Activated CD4-positive, alpha-beta T cell treated with anti-CD3 and anti-CD28 coated beads, Interleukin-2, amount 10 ng/mL, durations not matched to agents 7 days and 5 days (primary cell): ENCODE measurements at places on chromosomes 16 and 17.

DNA sequence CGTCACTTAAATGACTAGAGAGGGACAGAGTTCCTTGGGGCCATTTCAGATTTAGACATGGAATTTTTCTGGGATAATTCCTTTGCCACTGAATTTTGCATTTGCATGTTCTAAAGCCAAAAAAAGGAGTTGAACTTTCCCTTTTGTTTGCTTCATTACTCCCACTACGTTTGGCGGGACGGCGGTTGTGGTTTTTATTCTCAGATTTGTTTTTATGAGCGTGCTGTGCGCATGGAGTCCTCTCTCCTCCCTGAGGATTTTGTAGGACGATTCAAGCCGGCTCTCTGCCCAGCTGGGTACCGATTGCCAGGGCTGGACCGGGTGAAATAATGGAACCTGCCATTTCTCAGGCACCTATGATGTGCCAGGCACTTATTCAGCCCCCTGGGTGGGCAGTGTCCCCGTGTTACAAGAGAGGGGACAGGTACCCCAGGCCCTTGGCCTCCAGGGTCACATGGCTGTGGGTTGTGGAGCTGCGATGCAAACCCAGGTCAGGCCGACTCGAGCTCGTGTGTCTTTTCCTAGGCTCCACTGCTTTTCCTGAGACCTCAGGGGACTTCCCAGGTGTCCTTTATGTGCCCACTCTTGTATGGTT, 18.8 kb downstream of the CMIP start:
- DNase-seq: no peak

DNA sequence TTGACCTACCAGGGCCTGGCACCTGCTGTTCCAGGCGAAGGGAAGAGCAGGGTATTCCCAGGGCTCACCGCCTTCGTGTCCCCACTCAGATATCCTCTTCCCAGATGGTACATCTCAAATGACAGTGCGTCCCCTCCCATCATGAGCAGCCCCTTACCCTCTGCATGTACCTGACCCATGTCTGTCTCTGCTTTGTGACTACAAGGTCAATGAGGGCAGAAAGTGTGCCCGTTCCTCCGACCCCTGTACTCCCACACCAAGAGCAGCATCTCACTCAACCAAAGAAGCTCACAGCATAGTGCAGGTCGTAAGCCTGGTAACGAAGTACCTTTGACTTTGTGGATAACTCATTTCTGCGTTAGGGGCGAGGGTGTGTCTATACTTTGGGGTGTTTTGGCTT, 142.6 kb downstream of the KATNIP start:
- no peak for DNase-seq

DNA sequence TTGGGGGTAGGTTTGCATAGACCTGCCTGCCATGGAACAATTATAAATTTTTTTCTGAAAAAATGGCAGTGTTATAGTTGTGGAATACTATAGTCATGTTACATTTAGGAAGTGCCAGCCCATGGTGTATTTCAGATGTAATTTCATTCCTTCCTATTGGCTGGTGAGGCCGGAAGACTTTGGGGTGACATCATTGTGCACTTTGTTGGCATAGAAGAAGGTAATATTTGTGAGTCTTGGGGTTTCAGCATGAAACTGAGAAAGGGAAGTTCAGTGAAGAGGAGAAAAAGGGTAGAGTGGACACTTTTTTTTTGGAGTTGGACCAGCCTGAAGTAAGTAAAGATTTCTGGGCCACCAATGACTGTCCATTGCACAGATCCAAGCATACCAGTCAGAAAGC, 16.0 kb upstream of the HEATR6 start:
- DNase-seq: no peak

DNA sequence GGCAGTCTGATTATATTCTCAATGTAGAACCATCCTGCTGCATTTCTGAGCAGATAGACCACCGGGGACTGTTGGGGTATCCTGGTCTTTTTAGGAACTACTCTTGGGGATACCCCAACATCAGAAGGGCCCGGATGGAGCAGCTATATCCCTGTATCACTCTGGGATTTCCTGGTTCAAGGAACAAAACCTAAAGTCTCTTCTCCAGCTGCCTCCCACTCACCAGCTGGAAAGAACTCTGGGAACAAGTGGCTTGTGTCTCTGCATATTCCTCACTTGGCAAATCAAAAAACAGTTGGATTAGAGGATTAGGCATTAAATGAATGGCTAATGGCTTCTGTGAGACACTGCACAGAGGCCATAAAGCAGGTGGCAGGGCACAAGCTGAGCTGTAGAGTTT, 62.3 kb upstream of the HS3ST2 start:
- no peak for DNase-seq

DNA sequence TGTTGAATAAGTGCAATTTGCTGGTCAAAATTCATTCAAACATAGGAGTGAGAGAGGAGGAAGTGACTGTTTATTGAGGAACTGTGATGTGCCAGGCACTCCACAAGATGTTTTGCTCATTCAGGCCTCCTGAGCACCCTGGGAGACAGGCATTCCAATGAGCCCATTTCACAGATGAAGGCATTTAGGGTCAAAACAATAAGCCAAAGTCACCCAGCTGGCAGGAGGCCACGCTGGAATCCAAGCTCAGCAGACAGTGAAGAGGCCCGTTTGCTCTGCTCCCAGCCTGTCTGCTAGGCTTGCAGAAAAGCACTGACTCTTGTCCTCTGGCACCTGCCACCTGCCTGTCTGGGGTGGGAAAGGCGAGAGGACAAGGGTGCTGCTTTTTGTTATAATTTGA, 10.1 kb upstream of the SLC25A39 start:
- DNase-seq: no peak

DNA sequence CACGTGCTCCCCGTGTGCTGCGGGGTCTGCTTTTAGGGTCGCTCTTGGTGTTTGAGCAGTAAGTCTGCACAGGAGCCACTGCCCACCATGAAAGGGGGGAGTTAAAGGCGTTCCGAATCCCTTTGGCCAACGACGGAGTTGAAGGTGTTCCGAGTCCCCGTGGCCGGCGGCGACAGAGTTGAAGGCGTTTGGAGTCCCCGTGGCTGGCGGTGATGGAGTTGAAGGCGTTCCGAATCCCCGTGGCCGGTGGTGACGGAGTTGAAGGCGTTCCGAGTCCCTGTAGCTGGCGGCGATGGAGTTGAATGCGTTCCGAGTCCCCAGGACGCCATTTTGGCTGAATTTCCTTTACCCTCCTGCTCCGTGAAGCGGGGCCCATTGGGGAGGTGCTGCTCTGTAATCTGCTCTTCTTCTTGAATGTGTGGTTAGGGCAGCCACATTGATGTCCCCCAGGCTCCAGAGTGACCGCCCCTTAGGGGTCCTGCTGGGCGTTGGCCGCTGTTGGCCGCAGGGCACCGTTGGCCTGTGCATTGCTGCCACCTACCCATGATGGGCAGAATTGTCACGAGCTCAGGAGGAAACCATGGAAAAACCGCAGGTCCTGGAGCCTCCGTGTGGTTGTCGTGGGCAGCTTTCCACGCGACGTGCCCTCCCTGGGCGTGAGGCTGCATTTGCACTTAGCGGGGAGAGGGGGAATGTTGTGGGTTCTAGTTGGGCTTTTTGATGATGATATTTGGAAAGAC, 73.7 kb upstream of the ZNF750 start:
- no peak for DNase-seq

DNA sequence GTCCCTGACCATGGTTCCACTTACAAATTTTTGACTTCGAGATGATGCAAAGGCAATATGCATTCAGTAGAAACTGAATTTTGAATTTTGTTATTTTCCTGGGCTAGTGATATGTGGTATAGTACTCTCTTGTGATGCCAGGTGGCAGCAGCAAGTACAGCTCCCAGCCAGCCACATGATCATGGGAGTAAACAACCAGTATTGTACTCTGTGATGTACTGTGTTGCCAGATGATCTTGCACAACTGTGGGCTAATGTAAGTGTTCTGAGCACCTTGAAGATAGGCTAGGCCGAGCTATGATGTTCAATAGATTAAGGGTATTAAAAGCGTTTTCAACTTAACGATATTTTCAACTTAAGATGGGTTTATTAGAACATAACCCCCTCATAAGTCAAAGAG, 250.8 kb downstream of the STX8 start:
- DNase-seq: no peak

- no peak for DNase-seq
These were observed 236.6 kb downstream of the GSG1L start for GRCh38 chr16:27826893-27827289.

DNA sequence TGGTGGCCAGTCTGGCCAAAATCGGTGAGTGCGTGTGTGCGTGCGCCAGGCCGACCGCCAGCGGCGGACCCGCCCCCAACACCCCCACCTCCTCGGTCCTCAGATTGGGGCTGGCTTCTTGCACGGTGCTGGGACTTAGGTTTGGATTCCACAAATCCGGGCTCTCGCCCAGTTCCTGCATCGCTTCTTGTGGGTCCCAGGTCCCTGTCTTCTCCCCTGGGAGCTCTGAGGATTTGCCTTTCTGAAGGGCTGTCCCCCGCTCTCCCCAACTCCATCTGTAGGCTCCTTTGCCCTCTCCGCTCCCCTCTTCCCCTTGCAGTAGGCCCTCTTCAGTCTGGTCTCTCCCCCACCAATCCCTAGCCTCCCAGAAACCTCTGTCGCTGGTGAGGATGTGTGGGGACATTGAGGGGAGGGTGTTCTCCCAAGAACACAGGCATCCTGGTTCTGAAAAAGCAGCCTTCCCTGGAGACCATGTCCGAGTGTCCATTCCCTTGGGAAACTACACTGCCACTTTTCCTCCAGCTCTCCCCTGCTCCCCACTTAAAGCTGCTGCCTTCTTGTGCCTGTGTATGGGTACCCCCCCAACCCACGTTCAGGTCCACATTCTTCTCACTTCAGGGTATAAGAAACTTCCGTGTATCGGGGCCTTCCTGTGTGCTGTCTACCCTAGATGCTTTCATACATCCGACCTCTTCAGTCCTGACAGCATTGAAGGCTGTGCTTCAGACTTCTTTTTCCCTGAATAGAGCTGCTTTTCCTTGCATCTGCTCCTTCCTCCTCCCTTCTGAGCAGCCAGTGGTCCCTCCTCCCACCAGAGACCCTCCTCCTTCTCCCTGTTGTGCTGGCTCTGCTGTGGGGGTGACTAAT, 632 bp downstream of the SLC9A5 start:
- DNase-seq: no peak

- DNase-seq: peak; percentile 75
These were observed 22.3 kb downstream of the SAP30BP start for GRCh38 chr17:75689441-75689873.
